ENCODE measurements at places on chromosomes 3 and 15.
A peak's percentile ranks its signal among the peaks of the same experiment; 100 is the strongest.

- no peak for DNase-seq
These were observed 45.2 kb upstream of the GOLGA8B start for GRCh38 chr15:34628577-34629152.

DNA sequence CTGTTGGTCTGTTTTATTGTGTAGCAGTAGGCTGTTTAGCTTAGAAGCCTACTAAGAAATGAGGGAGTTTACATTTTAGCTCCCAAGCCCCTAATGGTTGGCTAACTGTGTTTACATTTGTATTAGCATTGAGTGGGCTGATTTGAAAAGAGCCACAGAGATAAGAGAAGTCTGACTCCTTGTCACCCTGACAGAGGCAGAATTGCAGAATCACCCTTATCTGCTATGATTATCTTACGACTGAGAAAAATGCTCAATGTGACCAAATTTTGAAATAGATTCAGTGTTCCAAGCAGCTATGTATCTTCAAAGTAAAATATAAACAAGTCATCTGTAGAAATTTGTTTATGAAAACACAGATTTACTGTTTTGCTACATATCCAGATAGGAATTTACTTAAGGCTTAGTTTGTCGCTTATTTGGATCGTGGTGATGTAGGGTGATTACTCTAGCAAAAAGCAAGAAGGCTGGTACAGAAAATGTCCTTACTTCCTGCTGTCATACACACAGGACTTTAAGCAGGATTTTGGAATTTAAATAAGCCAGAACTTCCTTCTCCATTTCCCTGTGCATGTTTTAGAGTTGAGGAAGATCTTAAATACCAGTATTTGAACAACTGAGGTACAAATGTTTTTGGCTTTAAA lies 19.0 kb downstream of the SEMA6D start:
- no peak for DNase-seq

GRCh38 chr3:79848876-79849275 lies 81.1 kb upstream of the ROBO1 start:
- no peak for DNase-seq

GRCh38 chr15:86161250-86161649 lies 81.6 kb downstream of the AGBL1 start:
- no peak for DNase-seq

GRCh38 chr3:41304593-41304992 lies 105.3 kb downstream of the CTNNB1 start:
- DNase-seq, result peak; percentile 53

DNA sequence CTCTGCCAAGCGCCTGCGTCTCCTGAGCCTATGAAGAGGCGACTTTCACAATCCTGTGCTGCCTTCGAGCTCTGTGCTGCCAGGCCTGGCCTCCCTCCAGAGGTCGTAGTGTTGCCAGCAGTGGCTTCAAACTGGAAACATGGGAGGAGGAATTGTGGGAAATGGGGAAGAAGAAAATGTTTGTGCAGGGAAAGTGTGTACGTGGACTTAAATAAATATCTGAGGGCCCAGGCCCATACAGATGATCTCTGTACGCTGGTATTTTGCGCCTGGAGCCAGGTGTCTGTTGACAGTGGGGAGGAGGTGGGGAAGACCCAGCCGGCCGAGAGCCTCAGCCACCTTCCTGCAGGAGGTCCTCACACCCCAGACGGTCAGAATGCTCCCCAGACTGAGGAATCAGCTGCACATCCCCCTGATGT lies 44.6 kb downstream of the ZBTB38 start:
- peak; percentile 91 for DNase-seq

- DNase-seq, result no peak
These were observed 40.3 kb downstream of the ABHD2 start for GRCh38 chr15:89128320-89129122.

DNA sequence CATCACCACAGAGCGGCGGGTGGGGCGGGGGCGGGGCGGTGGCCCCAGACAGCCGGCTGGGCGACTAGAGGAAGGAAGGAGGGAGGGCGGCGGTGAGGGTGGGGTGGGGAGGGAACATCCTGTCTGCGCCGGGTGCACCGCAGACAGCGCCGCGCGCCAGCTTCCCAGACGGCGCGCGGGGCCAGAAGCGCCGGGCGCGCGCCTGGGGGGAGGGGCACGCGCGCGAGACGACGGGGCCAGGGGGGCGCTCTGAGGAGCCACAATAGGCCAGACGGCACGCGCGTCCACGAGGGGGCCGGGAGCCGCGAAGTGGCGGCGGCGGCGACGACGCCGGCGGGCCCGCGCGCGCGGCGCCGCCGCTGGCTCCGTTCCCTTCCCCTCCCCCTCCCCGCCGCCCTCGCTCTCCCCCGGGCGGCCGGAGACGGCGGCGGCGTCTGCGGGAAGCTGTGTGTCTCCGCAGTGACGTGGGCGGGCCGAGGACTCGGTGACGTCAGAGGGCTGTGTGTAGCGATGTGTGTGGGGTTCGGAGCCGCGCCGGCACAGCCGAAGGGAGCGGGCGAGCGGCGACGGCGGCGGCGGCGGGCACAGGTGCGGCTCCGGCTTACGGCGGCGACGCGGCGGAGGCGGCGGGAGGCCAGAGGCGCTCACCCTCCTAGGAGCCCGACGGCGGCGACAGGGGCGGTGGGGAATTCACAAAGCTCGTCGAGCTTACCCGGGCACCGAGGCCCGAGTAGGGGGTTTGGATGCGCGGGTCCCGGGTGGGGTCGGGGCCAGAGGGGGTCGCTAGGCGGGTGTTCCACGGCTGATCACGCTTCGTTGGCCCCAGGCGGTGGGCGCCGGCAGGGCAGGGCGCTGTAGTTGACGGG lies at the start of gene SKIL:
SKIL (plus strand) TSS at position 540 of the 866 bp plus-strand sequence. CDS start 2,617 bp downstream, outside the sequence.
- DNase-seq, result peak; percentile 98

DNA sequence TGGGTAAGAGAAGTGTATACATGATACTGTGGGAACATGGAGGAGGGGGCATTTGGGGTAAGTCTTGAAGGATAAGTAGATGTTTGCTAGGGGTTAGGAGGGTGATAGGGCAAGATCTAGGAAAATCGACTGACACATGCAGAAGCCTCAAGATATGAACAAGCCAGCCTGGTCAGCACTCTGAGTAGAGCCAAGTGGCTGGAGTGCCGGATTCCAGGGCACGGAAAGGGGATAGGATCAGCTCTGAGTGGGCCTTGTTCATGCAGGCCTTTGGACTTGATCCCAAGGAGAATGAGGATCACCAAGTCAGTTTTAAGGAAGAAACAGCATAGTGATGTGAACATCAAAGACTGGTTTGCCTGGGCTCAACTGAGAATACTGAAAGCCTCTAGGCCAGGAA lies 24.3 kb upstream of the MANF start:
- DNase-seq, result no peak

DNA sequence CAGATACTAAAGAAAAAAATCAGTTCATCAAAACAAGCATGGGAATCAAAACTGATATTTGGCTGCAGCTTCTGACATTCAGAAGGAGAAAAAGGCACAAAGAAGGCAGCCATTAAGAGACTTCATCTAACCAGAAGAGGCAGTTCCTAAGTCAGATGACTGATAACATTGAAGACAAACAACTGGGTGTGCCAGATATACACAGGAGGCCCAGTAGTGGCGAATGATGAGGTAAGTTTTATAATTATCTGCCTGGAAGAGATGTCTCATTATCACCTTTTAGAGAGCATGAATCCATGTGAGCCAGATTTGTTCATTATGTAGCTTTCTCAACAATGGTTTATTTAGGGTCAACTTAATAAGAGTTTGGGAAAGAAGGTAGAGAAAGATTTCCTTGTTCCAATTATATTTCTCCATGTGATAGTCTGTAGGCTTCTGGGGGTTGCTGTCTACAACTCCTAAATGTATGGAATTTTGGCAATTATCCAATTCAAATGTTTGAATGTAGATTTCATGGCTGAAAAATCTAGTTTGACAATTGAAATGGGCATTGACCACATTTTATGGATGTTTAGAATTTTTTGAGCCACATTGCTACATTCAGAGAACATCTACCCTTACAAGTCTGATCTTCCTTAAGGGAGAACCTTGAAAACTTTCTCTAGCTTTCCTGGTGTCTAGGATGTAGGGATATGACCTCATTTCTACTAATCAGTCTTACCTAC lies 50.4 kb upstream of the RASGRF1 start:
- no peak for DNase-seq

- DNase-seq, result no peak
These were observed 21.8 kb downstream of the SLC12A8 start for GRCh38 chr3:125190786-125191185.

GRCh38 chr15:28273873-28274610 lies 47.9 kb downstream of the HERC2 start:
- DNase-seq, result no peak

GRCh38 chr3:124586126-124587052 lies 143.9 kb upstream of the UMPS start:
- no peak for DNase-seq

DNA sequence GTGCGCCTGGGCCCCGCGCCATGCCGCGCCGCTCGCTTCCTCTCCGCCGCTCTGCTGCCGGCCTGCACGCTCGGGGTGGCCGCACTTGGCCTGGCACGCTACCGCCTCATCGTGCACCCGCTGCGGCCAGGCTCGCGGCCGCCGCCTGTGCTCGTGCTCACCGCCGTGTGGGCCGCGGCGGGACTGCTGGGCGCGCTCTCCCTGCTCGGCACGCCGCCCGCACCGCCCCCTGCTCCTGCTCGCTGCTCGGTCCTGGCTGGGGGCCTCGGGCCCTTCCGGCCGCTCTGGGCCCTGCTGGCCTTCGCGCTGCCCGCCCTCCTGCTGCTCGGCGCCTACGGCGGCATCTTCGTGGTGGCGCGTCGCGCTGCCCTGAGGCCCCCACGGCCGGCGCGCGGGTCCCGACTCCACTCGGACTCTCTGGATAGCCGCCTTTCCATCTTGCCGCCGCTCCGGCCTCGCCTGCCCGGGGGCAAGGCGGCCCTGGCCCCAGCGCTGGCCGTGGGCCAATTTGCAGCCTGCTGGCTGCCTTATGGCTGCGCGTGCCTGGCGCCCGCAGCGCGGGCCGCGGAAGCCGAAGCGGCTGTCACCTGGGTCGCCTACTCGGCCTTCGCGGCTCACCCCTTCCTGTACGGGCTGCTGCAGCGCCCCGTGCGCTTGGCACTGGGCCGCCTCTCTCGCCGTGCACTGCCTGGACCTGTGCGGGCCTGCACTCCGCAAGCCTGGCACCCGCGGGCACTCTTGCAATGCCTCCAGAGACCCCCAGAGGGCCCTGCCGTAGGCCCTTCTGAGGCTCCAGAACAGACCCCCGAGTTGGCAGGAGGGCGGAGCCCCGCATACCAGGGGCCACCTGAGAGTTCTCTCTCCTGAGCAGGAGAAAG lies 951 bp downstream of the GPR62 start:
- peak; percentile 63 for DNase-seq

- DNase-seq, result no peak
These were observed 837.6 kb upstream of the DPPA4 start for GRCh38 chr3:110174908-110175307.

DNA sequence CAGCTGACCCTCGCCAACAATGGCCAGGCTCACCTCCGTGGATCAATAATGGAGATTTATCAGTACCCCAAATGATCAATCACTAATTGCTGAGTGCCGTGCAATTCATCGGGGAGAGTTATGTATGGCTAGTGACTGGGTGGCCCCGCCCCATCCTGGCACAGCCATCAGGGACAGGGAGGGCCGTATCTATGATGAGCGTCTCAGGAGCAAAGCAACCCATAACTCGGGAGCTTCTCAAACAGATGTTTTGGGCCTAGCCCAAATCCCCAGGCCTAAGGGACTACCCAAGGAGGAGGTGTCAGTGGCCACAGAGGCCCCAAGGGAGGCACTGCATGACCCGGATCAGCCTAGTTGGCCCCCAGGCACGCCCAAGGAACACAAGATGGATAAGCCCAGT lies 180.0 kb upstream of the LINGO1 start:
- no peak for DNase-seq

GRCh38 chr15:85865070-85865684 lies 70.5 kb upstream of the KLHL25 start:
- peak; percentile 53 for DNase-seq

DNA sequence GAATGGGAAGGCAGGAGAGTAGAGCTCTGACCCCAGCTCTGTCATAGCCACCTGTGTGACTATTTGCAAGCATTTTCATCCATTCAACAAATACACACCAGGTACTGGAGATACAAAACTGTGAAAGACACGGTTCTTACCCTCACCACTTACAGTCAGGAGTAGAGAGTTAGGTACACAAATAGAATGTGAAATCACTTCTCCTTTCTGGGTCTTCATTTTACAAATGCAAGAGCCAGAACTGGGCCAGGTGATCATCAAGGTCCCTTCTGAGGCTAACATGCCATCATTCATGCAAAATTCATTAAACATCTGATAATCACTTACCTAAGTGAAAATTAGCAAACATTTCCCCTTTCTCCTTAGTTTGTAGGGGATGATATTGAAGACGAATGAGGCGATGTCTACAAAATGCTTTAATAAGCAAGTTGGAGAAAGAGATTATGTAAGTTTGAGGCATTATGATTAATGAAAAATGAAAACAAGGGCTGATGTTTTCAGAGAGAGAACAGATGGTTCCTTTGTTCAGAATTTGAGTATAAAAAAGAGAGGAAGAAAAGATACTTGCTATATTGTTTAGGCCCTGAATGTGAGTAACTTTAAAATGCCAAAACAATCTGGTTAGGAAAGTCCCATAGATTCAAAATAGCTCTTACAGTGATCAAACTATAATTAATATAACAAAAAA lies 88.6 kb downstream of the LPP start:
- DNase-seq, result no peak

GRCh38 chr3:133592843-133593242 lies 19.4 kb downstream of the CDV3 start:
- no peak for DNase-seq

DNA sequence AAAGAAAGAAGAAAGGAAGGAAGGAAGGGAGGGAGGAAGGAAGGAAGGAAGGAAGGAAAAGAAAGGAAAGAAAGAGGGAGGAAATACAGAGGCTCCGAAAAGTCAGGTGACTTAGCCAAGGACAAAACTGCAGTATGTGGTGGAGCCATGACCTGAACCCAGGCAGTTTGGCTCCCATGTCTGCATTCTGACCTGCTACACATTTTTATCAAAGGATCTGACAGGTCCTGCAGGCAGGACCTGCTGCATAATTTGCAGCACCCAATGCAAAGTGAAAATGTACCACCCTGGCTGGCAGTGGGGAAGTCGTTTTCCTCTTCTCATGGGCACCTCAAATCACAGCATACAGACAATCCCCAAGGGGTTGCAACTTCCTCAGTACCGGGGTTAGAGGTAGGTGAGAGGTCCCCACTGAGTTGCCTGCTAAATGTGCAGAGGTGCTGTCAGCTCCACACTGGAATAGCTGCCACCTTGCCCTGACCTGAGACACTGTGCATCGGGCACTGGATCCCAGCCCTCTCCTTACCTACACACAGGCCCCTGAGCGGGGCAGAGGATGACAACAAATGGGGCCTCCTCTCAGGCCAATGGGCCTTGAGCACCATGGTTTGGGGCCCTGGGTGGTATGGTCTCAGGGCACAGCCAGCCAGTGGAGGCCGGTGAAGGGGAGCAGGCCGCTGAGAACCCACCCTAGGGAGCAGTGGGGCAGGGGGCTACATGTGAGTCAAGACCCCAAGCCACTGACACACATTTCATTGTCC lies 175.1 kb downstream of the SHQ1 start:
- no peak for DNase-seq

- no peak for DNase-seq
These were observed 53.3 kb upstream of the GLCE start for GRCh38 chr15:69107025-69107620.

GRCh38 chr3:128235207-128235926 lies 82.1 kb downstream of the EEFSEC start:
- DNase-seq, result no peak
